GF-D8 (cell line): ENCODE measurements at places on chromosomes 2 and 18.

GRCh38 chr2:20401489-20401835, 45.4 kb upstream of the RHOB start:
- DNase-seq: no peak

- DNase-seq: peak; percentile 54
Measured at GRCh38 chr18:74589021-74589420, 8.6 kb upstream of the ZNF407 start.

DNA sequence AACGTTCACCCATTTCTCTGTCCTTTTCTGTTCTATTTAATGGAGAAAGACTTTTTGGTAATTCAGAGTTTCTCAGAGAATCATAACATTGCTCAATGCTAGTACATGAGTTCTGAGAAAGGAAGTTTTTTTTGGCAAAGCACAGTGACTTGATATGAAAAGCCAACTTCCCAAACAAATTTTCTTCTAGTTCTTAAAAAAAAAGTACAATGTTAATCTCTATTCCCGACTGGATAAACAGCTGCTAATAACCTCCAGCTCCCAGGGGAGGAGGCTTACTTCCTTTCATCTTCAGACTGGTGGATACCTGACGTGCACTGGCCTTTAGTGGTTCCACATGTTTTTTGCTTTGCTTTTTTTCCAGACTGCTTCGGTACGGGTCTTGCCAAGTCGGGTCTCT, 284.6 kb upstream of the CCDC68 start:
- no peak for DNase-seq

DNA sequence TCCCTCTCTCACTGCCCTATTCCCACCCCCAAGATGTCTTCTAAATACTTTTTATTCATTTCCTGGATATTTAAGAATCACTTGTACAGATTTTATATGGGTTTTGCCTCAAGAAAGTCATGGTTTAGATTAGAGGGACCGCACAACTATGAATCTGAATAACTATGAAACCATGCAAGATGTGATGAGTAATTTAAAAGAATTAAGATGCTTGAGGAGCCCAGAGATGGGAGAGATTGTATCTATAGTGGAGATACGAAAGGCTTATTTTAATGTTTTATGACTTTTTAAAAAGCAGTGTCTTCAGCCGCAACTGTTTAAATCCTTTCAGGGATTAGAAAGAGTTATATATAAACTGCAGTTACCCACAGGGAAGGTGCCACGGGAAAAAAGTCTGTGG, 324.1 kb downstream of the LPIN1 start:
- DNase-seq: no peak

GRCh38 chr2:138018866-138019688, 54.8 kb downstream of the HNMT start:
- DNase-seq: no peak

GRCh38 chr18:69701305-69701704, 246.4 kb downstream of the CD226 start:
- DNase-seq: no peak

DNA sequence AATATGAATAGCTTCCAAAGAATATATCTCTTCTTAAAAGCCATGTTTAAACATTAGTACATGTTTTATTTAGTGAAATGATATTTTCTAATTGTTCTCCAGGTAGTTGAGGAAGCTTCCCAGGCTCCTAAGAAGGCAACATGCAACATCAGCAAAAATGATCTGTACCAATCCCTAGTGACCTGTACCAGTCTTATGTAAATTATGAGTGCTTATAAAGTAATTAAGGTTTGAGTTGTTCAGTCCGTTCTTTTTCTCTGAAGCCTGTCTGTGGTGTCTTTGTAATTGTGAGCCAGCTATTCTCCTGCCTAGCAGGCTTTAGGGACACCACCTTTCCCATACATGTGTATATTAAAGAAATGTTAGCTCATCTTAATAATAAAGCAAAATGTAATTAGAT, 98.2 kb downstream of the PKP4 start:
- no peak for DNase-seq

DNA sequence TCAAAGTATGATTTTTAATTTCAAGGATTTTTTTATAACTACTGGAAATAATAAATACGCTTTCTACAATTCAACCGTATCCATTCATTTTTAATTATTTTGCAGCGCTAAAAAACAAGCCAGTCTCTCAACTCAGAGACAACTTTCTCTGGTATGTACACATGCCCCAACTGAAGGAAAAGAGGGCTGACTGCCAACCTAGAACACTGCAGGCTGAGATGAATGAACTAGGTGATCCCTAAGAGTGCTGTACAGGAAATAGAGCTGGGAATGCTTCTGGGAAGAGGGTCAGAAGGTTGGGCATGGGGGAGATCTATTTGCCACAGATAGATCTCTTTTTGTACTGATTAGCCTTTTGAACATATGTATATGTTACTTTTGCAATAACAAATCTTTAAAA, 460.1 kb downstream of the NR4A2 start:
- no peak for DNase-seq

- no peak for DNase-seq
Measured at GRCh38 chr2:100581277-100581612, 18.5 kb downstream of the PDCL3 start.

GRCh38 chr2:74862020-74862964, 28.4 kb downstream of the HK2 start:
- DNase-seq: no peak

DNA sequence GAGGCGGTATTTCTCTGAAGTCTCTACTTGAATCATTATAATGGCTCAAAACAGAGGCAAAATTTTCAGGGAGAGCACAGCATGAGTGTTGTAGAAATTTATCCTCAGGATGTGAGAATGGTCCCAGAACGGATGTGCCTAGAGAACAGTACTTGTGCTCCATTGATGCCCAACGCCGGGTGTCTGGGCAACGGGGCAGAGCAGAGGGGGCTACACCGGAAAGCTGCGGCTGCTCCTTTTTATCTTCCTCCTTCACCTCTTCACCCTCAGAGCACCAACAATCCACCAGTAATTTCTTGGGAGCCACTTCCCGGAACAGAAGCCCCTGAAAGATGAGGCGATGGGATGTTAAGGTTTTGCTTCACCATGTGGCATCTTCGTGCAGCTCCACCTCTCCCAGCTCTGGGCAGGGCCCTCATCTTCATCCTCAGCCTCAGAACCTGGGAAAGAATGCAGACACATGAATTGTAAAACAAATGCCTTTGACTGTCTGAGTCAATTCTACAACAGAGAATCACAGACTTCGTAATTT, 71.5 kb downstream of the PTGR3 start:
- DNase-seq: no peak

GRCh38 chr18:53040286-53040685, 700.3 kb downstream of the DCC start:
- DNase-seq: no peak

GRCh38 chr18:23400918-23401317, 52.2 kb upstream of the RIOK3 start:
- no peak for DNase-seq

DNA sequence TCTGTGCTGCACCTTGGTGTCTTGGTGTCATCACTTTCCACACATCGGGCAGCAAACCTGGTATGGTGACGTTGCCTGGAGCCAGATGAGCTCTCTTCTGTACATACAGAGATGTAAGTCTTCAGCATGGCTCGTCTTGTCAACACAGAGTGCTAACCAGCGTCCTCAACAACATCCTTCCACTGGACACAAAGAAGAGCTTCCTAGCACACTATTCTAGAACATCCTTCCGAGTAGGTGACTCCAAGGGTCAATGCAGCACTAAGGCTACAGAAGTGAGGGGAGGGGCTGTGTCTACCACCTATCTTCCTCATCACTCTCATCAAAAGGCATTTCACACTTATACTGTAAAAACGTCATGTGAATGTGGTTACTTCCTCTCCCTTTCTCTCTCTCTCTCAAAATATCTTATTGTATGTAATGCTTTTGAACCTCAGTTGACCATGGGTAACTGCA, 108.1 kb upstream of the SLC1A4 start:
- DNase-seq: no peak

- no peak for DNase-seq
Measured at GRCh38 chr2:102834523-102835273, 72.9 kb downstream of the TMEM182 start.

GRCh38 chr2:227796045-227796711, 17.5 kb upstream of the CCL20 start:
- DNase-seq: no peak

- no peak for DNase-seq
Measured at GRCh38 chr18:32893915-32894314, 121.1 kb upstream of the KLHL14 start.

GRCh38 chr18:34977838-34978532, 63.2 kb upstream of the MAPRE2 start:
- no peak for DNase-seq

- no peak for DNase-seq
Measured at GRCh38 chr18:39622431-39622830, 2056.8 kb upstream of the CELF4 start.

DNA sequence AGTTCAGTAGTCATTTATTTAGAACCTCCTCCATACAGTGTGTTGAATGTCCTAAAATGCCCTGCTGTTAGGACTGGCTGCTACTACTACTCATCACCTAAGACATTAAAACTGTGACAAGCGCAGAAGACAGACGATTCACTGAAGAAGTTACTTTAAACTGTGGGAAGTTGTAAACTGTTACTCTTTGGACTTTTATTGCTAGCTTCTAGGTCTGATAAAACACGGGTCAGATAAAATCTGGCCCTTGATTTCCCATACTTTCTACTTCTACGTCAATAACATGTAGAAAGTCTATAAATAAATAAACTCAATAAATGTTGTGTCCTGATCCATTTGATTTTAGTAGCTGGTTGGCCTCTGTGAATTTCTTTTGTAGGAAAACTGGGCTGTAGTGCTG, 113.4 kb downstream of the ICA1L start:
- no peak for DNase-seq

GRCh38 chr2:39524756-39525635, 87.9 kb upstream of the MAP4K3 start:
- no peak for DNase-seq

DNA sequence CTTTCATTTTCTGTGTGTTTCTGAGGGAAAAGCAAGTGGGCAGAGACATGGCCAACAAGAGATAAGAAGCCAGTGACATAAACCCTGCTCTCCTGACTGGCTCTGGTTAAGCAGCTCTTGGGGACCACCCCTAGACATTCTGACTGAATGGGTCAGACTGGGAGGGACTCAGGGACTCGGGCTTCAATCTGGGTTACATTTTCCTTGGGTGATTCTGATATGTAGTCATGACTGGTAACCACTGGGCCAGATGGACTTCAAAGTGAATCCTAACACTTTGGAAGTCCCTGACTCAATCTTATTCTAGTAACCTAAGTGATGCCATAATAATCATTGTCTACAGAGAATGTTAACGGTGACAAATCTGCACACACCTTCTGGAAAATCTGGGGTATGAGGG, 397.8 kb downstream of the NBAS start:
- no peak for DNase-seq

DNA sequence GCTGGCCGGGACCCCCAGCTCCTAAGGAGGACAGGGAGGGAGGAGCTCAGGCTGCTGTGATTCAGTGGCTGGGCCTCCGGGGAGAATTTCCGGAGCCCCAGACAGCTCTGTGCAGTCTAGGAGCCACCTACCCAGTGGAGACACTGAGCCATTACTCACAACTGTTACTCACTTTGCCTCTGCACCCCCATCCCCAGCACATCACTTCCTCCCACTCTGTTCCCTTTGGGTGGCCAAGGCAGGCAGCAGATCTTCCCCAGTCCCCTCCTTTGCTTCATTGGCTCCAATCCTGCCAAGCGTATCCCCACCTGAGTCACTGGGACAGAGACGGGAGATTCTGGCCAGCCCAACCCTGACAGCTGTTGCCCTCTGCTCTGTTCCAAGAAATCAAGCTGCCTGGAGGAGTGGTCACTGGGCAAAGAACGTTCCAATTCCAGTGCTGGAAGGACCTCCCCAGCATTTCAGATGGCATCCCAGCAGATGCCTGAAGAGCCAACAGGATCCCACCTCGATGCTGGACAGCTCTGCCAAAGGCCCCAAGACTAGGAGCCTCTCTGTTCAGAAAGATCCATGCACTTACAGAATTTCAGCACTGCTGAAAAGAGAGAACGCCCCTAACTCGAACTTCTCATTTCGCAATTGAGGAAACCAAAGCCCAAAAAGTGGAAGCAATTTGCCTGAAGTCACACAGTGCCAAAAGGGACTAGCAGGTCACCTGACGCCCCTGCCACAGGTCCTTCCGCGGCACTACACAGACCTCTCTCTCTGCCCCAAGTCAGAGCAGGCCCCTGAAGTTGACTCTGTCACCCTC, 68.3 kb downstream of the TNS1 start:
- DNase-seq: no peak

GRCh38 chr2:177335917-177336450, 56.6 kb upstream of the AGPS start:
- DNase-seq: no peak

- no peak for DNase-seq
Measured at GRCh38 chr18:48975817-48976649, 25.3 kb upstream of the SMAD7 start.

GRCh38 chr18:10015941-10016819, 102.4 kb downstream of the VAPA start:
- no peak for DNase-seq

DNA sequence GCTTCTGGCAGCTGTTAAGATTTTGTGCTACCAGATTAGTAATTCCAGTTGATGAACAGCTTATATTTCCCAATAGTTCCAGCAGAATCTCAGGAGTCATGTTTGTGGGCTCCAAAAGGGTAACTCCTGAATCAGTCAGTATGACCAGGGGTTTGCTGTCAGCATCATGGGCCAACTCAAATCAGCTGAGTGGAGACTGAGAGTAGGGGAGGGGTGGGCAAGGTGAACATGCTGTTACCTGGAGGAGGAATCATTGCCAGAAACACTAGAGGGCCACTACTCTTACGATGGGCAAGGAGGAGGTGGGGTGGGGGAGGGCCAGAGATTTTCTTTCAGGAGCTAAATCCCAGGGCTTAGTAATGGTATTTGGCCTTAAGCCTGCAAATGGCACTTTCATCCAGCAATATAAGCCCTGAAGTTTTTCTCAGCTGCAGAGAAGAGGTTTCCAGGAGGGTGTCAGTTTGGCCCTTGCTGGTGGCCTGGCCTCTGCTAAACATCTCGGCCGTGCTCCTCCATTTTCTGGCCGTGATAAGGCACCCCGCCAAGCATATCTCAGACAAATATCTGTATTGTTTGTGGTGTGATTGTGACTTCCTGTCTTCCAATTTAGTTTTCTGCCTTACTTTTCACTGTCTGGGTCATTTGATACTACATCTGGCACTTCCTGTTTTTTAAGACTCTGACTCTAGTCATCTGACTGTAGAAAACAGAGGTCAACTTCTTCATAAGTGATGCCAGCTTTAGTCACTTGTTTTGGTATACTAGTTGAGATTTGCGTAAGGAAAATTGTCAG, 120.5 kb upstream of the CXCR4 start:
- DNase-seq: peak; percentile 72

- DNase-seq: no peak
Measured at GRCh38 chr2:196949116-196949515, 22.6 kb upstream of the PGAP1 start.
